GM10248 (cell line): ENCODE measurements at places on chromosomes 7 and 10.
A peak's percentile ranks its signal among the peaks of the same experiment; 100 is the strongest.

DNA sequence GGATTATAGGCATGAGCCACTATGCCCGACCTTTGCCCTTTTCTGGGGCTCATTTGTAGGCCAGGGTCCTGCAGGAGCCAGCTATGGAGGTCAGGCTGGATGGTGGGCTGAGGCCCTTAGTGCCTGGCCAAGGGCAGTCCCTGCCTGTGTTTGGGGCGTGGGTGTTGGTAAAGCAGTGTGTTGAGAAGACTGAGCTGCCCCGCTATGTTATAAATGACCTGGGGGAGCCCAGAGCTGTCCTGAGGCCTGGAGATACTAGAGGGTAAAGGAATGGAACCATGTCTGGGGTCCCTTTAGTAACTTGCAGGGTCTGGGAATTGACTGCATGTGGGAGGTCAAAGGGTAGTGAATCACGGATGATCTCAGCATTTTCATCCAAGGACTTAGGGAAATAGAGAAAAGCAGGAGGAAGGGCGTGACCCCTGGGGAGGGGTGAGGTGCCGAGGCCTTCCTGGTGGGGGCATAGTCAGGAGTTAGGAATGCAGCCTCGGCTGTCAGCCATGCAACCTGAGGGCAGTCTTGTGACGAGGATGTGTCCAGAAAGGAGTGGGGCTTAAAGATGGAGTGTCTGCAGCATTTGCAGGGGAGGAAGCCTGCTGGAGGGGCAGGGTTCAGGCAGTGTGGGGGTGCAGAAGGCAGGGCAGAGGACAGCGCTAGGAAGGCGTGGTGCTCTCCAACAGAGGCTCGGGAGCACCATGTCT is 31.5 kb downstream of the TMEM248 start:
- no peak for DNase-seq

- peak; percentile 32 for DNase-seq
These were observed 22.3 kb downstream of the COX15 start for GRCh38 chr10:99709480-99710229.

DNA sequence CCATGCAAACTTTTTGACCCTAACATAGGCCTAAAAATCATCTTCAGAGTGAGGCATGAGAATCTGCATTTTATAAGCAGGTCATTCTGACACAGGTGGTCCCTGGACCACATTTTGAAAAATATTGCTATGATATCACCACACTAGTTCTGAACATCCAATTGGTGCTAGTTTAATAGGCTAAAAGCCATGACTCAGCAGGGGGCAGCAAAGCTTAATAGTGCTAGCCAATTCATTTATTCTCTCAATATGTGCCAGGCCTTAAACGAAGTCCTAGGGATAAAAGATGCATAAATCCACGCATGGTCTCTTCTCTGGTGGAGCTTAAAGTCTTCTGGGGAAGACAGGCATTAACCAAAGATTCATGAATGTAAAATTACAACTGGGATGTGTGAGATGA is 10.2 kb upstream of the SLC25A28 start:
- DNase-seq = no peak

DNA sequence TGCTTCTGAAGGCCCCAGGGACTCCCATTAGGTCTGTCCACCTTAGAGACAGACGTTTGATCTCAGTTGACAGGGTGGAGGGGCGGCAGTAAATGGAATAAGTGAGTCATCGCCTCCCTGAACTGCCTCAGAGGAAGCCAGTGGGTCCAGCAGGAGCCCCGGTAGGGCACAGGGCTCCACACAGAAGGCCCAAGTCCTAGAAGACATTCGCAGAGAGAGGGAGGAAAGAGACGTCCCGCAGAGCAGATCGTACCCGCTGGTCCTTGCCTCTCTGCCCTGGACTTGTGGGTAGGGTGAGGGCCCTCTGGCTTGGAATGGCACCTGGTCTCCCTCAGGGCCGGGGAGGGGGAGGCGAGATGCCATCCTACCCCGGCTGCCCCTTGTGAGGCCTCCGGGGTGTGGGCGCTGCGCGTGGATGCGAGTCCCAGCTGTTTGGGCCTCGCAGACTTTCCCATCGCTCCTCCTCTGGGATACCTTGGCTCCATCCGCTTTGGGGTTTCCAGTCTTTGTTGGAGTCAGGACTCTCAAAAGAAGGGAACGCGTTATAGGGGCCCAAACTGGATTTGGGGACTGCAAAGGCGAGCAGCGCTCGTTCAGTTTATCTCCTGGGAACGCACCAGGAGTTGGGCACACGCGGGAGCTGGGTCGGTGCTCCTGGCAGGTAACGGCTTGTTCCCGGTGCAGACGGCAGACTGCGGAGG is 5.1 kb downstream of the TLX1 start:
- no peak for DNase-seq

- no peak for DNase-seq
These were observed 75.7 kb upstream of the MACROH2A2 start for GRCh38 chr10:69976795-69977546.
